ENCODE measurements at places on chromosomes 4 and X.

DNA sequence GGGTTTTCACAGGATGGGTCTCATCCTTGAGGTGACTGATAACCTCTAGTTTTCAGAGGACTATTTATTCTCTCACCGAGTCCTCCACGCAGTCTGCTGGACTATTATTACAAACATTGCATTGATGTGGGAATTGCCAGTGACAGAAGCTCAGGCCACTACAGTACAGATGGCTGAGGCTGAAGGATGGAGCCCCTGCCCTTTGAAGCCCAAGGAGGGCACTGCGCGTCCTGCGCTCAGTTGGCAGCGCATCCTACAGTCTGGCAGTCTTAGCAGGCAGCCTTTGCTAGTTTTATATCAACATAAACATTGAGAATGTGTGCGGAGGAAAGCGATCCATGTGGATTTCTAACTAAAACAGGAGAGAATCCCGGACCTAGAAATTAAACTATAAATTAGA lies 1.5 kb upstream of the RELL1 start:
- no peak for DNase-seq

DNA sequence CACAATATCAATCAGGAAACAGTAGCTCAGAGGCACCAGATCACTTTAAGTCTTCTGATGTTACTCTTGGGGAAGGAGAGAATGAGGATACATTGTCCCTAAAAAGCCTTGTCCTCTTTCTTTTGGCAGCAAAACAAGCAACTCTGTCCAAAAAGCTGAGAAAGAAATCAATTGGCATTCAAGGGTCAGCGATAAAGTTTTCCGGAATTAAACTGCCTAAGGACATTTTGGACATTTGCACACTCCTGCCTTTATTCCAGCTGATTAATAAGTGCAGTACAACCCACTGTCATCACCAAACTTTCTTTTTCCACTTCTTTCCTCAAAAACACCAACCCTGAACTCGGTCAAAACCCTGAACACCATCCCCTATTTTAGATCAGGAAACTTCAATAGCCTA lies 85.8 kb upstream of the FAM9A start:
- DNase-seq, result no peak

- DNase-seq, result peak; percentile 2
These were observed 2.6 kb upstream of the BEX1 start for GRCh38 chrX:103066606-103067005.

- peak; percentile 29 for DNase-seq
These were observed 17.0 kb upstream of the AP1AR start for GRCh38 chr4:112214390-112215264.

- DNase-seq, result no peak
These were observed 42.4 kb downstream of the NHS start for GRCh38 chrX:17417372-17417771.

DNA sequence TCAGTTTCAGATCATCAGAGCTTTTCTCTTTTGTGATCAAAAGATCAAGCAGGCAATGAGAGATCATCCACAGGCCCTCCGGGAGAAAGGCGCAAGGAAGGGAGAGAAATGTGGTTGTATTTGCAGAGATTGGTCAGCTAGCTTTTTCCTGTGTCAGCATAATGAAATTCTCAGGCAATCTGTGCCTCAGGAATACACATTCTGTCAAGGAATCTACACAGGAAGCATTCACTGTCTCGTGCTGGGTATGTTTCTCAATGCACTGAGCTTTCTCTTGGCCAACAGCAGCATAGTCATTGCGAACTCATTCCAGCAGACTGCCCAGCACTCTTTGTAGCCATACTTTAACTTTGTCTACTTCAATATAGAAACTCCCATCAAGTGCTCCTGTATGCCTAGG lies 413.7 kb downstream of the PPP3CA start:
- DNase-seq, result peak; percentile 2

DNA sequence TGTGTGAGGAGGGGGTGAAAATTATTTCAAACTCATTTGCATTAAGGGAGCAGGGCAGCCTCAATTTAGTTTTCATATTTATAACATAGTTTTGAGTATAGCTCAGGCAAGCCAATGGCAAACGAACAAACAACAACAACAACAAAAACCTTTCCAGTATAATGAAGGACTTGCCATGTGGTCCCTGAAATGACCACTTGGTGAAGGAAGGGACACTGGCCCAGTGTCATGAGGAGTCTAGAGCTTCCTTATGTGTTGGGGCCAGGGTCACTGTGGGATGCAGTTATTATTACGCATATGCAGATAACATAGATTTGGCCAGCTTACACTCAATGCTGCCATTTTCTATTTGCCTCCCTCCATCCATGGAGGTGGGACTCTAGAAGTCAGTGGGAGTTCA lies 23.3 kb downstream of the NKX3-2 start:
- DNase-seq, result no peak

DNA sequence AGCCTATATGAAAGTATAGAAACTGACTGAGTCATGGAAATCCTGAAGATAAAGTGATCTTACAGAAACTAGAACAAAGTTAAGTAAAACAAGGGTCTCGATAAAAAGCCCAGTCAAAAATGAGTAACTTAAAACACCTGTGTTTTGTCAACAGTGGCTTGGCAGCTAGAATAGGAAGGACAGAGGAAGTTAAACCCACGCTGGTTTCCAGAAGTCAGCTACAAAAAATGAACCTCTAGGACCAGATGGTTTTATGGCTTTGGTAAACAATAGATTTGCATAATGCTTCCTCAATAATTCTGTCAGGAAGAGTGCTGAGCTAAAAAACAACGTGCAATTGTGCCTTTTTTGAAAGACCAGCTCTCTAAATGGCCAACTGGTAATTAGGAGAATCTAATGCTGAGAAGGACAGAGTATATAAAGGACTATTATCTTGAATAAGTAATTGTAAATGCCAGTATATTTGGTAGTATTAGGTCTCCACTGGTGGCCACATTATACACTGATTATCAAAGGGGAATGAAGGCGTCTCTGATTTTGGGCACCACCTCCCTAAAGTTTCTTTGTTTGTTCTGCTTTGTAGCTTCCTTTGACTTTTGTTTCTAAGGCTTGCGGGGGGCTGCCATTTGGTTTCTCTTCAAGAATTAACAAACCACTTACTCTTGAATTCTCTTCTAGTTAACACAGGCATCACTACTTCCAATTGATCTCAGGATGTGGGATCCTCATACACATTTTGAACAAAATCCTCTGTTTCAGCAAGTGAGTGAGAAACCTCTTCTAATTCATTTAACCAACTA lies 72.2 kb upstream of the PPP3CA start:
- no peak for DNase-seq

DNA sequence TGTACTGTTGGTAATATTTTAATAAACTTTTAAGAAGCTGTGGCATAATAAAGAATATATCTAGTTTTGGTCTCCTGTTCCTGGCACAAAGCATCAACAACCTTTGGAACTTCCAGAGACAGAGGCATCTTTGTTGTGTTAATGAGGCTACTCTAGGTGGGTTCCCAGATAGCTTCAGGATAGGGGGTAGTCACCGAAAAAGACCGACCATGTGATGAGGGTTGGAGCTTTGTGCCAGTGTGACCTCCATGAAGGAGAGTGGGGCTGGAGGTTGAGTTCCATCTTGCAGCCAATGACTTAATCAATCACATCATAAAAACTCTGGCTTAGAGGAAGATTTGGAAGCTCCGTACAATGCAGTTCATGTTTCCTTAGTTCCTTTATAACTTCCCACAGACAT lies 9.9 kb downstream of the PPAT start:
- no peak for DNase-seq

DNA sequence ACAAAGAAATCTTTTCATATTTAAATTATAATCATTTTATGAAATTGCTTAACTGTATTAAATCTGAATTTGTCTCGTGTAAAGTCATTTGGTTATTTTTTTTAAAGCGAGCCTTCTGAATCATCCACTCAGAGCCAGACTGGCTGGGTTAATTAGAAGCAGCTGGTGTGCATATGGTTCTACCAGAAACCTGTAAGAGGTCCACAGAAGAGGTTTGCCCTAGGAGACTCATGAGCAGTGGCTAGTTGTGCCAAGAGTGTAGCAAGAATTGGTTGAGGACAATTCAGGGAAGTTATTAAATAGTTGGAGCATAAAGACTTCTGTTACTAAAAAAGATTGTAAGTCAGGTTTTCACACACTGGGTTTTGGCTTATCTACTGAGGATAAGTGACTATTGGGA lies 267.4 kb downstream of the IL1RAPL2 start:
- DNase-seq, result peak; percentile 0

DNA sequence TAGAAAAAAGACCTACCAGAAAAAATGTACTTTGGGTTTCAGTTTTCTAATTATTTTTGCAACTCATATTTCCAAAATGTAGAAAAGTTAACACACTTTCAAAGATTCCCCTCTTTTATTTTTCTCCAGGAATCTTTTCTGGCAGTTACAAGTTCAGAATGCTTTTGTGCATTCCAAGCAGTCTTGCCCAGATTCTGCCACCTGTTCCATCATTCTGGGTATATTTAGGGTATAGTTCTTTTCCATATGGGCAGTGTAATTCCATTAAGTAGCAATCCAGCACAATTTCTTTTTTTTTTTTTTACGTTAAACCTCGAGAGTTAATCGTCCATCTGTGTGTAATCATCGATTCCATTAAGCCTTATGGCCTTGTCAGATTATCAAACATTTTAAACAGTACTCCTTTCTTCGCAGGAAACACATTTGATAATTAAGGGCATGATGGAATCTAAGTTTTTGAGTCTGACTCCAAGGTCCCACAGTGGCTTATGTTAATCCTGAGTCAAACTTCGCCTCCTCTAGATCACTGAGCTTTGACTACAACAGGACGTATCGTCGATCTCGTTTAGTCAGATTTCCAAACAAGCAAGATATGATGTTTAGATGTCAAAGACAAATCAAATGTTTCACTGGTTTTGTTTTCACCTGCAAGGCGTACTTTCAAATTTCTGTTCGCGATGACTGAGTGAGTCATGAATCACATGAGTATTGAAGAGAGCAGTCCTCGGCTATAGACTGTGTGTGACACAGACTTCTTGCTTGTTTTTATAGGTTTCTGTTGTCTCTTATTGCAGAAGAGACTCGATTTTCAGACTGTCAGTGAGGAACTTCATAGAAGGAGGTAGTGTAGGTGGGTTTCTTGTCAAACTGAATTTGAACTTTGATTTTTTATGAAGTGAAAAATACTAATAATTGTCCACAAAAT lies 118.9 kb upstream of the GK2 start:
- DNase-seq, result no peak

GRCh38 chr4:87720094-87720691 lies 70.1 kb downstream of the DMP1 start:
- DNase-seq, result no peak

- no peak for DNase-seq
These were observed 271.6 kb downstream of the GRIA3 start for GRCh38 chrX:123455693-123456092.
